ENCODE measurements at places on chromosomes 12 and 14.

- DNase-seq = peak; percentile 93
Observed at GRCh38 chr14:90513161-90514014, 116.6 kb downstream of the CALM1 start.

GRCh38 chr14:93146119-93146518 lies 30.4 kb upstream of the ITPK1 start:
- no peak for DNase-seq

DNA sequence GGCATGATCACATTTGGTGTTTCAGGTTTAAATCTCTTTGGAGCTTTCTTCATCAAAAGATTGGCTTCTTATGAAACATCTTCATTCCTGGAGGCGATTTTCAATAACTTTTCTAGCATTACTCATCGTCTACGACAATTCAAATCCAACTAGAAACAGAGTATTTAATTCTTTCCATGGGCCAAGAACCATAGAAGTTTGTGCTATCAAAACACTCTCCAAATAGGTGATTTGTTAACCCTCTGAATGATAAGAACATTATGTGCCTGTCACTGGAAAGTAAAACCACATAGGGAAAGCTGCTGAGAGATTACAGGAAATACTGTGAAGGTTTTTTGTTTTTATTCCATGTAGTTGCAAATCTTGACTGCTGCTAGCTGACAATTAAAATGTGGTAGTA lies 6.9 kb upstream of the DCN start:
- DNase-seq = no peak

DNA sequence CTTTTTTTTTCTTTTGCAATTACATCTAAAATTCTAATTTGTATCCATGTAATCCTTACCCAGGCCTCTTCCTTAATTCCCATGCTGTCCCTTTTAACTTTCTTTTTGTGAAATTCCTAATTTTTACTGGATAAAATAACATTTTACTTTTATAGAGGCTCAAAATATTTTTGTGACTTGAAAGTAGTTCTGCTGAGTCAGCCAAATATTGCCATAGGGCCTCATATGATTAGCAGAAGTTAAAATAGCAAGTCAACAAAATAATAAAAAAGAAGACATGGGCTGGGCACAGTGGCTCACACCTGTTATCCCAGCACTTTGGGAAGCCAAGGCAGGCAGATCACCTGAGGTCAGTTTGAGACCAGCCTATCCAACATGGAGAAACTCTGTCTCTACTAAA lies 2.0 kb downstream of the C3AR1 start:
- DNase-seq = no peak

- no peak for DNase-seq
Observed at GRCh38 chr14:45028107-45028626, 55.7 kb upstream of the PRPF39 start.

DNA sequence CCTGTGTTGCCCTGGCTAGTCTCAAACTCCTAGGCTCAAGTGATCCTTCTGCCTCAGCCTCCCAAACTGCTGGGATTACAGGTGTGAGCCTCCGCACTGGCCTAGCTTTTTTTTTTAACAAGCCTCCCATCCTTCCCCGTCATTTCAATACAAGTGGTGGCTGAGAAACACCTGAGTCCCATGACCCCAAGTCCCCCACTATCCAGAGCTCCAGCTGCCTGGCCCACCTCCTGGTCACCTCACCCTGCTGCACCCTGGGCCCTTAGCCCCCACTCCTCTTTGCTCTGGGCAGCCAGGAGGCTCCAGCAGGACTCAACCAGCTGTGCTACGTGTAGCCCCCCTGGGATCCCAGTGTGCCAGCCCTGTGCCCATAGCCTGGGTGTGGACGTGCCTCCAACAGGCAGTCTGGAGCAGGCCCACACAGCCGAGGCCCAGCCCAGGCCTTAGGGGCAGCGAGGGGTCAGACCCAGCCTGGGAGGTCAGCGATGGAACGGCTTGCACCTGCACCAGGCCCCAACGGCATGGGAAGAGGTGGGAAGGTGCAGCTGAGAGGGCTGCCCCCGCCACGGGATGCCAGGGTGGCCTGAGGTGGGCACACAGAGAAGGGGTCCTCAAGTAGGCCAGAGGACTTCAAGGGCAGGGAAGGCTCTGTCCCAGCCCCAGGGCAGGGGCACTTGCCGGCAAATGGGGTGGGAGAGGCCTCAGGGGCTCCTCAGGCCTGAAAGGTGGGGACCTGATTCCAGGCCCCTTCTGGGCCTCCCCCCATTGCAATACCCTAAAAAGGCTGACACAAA lies 6.5 kb downstream of the AHNAK2 start:
- DNase-seq = peak; percentile 27

- no peak for DNase-seq
Observed at GRCh38 chr14:91388551-91388975, 29.1 kb downstream of the CCDC88C start.

GRCh38 chr14:80664576-80664975 lies 277.0 kb downstream of the CEP128 start:
- no peak for DNase-seq

DNA sequence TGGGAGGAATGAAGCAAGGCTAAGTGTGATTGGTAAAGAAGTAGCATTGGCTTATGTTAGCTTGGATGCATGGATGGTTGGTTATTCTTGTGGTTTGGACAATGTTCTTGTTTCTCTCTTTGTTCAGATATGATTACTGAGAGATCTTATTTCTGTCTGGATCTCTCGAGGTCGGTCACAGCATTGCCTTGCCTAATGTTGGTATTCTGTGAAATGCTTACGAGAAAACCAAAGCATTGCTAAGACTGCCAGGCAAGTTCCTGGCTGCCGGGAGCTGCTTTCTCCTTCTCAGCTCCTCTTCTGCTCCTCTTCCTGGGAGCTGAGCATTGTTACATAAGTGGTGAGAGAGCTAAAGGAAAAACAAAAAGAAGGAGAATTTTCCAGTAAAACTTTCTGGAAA lies 7.4 kb upstream of the RND1 start:
- DNase-seq = no peak
